ENCODE measurements at places on chromosomes 6 and 20.
A peak's percentile ranks its signal among the peaks of the same experiment; 100 is the strongest.

GRCh38 chr20:52675375-52675774 lies 296.8 kb upstream of the TSHZ2 start:
- no peak for DNase-seq

DNA sequence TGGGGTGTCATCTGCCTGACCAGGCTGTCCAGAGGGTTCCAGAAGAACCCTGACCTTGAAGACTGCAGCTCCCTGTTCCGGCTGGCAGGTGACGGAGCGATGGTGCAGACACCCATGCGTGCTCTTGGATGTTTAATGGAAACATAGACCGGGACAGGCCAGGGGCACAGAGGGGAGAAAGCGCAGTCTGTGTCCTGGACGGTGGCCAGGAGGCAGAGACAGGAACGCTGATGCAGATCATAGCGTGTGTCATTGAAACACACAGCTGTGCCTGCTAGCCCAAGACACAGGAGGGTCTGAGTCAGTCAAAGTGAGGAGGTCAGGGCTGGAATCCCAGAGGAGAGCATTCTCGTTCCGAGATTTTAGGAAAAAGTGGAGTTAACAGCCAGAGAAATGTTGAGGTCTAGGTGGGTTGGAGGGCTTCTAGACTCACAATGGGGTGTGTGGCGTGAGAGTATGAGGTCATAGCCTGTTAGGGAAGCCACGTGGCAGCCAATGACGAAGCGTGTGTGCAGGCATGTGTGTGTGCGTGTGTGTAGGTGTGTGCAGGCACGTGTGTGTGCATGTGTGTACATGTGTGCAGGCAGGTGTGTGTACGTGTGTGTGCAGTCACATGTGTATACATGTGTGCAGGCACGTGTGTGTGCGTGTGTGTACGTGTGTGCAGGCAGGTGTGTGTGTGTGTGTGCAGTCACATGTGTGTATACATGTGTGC lies 167.0 kb downstream of the ERMARD start:
- no peak for DNase-seq

GRCh38 chr6:33091957-33092356 lies 16.2 kb downstream of the HLA-DPB1 start:
- DNase-seq: no peak

DNA sequence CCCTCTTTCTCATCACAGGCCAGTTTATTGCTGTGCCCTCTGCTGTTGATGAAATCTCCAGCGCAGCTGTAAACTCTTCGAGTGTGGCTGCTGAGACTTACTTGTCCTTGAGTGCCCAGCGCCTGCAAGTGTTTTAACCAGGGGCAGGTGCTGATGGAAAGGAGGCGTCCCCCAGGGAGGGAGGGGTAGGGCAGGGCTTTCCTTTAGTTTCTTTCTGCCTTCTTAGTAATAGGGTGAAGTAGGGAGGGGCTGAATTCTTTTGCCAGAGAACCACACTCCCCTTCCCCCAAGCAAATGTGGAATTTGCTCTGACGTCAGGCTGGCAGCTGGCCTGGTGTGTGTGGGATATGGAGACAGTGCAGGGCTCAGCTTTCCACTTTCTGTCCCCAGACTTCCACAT lies 61.2 kb downstream of the IGF2R start:
- peak; percentile 88 for DNase-seq

GRCh38 chr20:61882716-61883615 lies 182.7 kb downstream of the TAF4 start:
- DNase-seq: no peak

Measured in testis (tissue), 5 donors.